ENCODE measurements at places on chromosomes 4 and X. TPM values are rescaled to one million over a fixed set of nuclear protein-coding genes. Genes with fewer than 3 reads are reported as not detected.

DNA sequence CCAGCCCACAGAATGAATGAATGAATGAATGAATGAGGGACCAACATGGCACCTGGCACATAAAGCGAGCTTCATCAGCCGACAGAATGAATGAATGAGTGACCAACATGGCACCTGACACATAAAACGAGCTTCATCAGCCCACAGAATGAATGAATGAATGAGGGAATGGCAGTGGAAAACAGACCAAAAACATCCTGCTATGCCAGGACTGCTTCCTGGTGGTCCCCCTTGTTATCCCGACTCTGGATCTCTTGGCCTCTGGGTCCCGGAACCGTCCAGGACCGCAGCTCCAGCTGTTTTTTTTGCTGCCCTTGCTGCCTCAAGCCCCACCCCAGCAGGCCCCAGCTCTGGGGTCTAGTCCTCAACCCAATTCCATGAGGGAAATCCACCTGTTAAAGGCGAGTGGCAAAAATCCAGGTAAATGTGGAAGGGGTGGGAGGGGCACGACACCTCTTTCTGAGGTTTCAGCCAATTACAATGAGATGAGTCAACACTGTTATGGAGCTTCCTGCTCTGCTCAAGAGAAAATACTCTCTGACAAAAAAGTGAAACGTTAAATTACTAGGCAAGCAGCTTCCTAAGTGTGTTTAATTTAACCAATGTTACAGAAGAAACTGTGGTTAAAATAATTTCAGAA is 72.0 kb upstream of the MTNR1A start:
- no peak for DNase-seq

DNA sequence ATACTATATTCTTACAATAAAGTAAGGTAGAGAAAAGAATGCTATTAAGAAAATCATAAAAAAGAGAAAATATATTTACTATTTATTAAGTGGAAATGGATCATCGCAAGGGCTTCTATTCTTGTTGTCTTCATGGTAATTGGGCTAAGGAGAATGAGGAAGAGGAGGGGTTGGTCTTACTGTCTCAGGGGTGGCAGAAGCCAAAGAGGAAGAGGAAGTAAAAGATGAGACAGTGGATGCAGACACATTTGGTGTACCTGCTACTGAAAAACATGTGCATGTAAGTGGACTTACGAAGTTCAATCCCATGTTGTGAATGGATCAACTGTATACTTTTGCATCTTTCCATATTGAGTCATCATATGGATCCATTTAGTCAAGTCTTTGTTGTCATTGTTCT is 1502.1 kb upstream of the ADGRL3 start:
- no peak for DNase-seq

S100G gene
- total RNA-seq: not detected

SULT1B1 gene
- total RNA-seq: 0.05 TPM

DNA sequence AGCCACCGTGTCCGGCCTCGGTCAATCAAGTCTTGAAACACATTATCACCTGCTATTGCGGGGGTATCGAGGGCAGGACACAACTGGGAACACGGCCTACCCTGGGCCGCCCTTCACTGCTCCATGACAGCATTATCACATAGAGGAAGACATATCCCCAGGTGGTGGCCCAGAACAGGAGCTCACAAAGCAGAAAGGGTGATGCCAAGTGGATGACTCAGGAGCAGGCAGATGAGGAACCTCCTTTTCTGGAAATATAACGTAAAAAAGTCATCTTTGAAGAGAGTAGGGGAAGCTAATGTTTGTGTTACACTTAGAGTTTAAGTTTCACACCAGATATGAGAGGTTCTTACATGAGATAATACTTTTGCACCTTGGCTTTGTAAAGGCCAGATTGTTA is 5.3 kb upstream of the SUPT20HL1 start:
- DNase-seq: no peak

DNA sequence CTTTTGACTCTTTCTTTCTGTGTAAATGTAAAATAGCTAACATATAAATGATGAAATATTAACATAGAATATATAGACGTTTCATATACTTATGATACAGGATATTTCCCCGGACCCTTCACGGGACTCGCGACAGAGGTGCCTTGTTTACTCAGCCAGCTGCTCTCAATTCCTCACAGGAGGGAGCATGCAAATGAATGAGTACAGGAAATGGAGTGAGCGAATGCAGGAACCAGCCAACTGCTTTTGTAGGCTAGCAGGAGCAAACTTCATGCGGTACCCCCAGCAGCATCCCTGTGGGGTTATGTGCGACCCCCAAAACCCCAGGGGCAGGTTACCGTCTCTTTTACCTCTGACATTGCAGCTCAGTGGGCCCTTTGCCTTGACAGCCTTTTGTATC is 110.3 kb upstream of the PDHA2 start:
- DNase-seq: no peak

USP17L17 gene
- not detected for total RNA-seq

CT45A1 gene
- not detected for total RNA-seq

MEPE gene
- not detected for total RNA-seq

GPM6B gene
- 0.13 TPM for total RNA-seq

- no peak for DNase-seq
Measured at GRCh38 chr4:163747886-163748285, 253.4 kb downstream of the TMA16 start.

DNA sequence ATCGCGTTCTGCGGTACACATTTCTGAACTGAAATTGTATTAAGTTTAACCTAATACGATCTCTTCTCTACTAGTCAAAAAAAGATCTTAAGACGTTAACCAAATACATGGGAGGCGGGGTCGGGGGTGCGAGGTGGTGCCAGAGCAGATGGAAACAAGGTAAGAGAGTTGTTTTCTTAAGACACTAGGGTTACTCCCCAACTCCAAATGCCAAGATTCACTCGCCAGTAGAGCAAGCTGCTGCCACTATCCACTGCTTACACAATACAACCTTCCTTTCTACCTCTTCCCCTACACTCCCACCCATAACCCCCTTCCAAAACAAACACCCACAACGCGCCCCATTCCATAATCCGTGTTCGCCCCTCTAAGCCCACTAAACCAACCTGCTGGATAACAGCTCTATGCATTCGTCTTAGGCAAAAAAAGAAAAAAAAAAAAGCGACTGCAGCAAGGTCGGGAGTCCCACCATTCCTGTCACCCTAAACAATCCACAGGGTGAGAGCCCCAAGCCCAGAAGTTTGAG is 1.3 kb downstream of the LCORL start:
- no peak for DNase-seq

GRIA3 gene
- not detected for total RNA-seq

ANK2 gene
- 0.34 TPM for total RNA-seq

TMEM156 gene
- 5.3 TPM for total RNA-seq

GRCh38 chrX:21691512-21692018 is 33.4 kb upstream of the KLHL34 start:
- no peak for DNase-seq

DNA sequence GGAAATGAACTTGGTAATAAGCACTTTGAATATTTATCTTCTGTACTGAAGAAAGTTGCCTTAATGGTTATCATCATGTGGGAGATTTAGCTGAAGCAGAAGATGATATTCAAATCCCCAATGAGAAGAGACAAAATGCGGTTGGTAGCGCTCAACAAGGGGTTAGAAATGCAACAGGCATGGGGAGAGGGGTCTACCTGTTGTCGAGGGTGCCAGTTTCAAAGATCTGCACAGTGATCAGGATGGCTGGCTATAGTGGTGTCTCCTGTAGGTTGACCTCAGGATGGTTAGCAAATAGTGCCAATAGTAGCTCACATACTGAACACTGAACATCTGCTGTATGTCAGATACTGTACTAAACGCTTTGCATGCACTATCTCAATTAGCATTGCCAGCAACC is 7.0 kb upstream of the HS6ST2 start:
- no peak for DNase-seq

DNA sequence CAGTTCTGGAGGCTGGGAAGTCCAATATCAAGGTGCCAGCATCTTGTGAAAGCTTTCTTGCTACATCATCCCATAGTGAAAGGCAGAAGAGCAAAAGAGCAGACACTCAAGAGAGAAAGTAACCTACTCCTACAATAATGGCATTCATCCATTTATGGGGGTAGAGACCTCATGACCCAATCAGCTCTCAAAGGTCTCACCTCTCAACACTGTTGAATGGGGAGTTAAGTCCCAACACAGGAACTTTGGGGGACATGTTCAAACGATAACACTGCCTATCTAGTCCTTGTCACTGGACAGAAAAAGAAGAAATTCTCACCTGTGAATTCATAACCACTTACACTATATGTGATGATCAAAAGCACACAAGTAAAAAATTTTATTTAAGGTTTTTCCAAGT is 6.6 kb upstream of the NFKB1 start:
- DNase-seq: no peak

- DNase-seq: no peak
Measured at GRCh38 chr4:106450249-106450648, 81.7 kb upstream of the GIMD1 start.

DNA sequence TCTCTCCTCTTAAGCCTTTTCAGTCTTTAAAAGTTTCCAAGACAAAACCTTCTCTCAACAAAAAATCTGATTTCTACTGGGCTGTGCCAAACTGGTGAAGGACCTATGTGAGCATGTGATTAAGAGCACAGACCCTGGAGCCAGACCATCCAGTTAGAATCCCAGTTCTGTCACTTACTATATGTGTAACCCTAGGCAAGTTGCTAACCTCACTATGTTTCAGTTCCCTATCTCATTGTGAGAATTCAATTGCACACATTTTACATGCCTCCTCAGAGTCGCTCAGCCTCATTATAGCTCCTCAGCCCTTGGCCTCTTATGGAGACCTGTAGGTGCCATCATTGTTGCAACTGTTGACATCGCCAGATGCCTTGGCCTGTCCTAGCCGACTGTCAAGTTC is 54.1 kb upstream of the VEGFD start:
- DNase-seq: no peak

VSIG4 gene
- 0.21 TPM for total RNA-seq

GRCh38 chr4:158442736-158443135 is 78.9 kb upstream of the RXFP1 start:
- DNase-seq: no peak

- no peak for DNase-seq
Measured at GRCh38 chr4:176380352-176381157, 60.8 kb downstream of the SPCS3 start.

SPANXN3 gene
- total RNA-seq: not detected

CLDN34 gene
- total RNA-seq: not detected

DNA sequence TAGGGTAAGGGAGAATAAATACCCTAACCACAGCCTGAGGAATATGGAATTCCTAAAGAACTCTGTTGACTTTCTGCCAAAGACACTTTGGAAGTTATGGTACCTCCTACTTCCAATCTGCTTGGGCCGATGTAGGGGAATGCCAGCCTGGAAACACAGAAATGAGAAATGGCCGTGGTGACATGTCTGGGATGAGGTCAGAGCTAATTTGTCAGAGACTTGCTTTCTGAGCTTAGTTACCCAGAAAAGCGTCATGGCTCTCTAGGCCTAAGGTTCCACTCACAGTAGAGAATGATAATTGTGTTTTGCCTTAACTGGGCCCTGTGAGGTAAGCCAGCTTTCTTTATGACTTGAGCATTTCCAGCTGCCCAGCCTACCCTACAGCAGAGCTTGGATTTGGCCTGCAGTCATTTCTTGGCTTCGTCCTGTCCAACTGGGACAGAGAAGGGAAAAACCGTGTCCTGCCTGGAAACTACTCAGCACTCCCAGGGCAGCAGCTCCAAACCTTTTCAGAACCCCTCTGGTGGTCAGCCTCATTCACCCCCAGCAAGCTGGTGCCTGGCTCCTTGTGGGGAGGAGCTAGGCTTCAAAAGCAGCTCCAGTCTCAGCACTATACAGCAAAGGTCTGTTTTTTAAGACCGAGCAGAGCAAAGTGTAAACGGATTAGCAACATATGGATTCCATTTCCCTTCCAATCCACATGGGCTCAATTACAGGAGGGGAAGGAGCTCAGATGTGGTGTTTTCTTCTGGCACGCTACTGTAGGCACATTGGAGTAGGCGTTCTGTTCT is 92.3 kb downstream of the RLIM start:
- no peak for DNase-seq

DNA sequence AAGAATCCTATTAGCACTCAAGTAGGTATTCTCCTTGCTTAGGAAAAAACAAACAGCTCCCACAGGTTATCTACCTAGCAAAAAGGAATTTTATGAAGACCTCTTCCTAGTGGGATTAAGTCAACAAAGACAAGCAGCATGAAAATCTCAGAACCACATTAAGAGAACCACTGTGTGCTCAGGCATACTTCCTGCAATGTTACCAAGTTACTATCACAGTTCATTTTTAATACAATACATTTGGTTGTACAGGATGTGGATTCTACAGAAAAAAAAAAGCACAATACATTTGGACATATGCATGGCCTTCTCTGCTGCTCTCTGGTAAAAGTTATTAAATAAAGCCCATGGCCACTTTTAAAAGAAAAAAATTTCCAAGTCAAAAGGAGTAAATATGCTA is 193.7 kb downstream of the PPP3CA start:
- DNase-seq: no peak
